SK-N-MC (cell line): ENCODE measurements at places on chromosomes 6 and 20.

DNA sequence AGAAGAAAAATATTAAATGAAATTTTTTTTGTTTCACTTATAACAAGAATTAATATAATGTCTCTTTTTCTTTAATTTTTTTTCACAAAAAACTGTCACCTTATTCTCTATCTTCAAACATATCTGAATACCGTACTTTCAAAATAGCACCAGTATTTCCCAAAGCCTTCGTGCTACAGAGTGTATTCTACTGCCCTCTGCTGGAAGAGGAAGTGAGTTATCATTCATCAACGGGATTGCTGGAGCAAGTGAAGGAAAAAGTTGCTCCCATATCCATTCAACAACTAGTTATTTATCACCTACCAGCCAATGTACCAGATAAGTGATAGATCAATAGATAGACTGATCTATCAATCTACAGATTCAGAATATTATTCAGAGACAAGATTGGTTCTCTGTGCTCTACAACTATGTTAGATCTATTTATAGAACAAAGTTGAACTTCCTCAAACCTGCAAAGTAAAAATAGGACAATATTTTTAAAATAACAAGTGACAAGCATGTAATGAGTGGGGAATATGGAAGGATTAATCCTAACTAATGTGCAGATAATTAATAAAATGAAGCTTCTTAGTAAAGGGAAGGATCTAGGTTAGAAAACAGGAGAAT lies 26.7 kb upstream of the TFAP2B start:
- peak; percentile 37 for DNase-seq

GRCh38 chr6:154352898-154353585 lies 3.6 kb downstream of the IPCEF1 start:
- no peak for DNase-seq

GRCh38 chr6:163500105-163500504 lies 85.6 kb downstream of the QKI start:
- no peak for DNase-seq

DNA sequence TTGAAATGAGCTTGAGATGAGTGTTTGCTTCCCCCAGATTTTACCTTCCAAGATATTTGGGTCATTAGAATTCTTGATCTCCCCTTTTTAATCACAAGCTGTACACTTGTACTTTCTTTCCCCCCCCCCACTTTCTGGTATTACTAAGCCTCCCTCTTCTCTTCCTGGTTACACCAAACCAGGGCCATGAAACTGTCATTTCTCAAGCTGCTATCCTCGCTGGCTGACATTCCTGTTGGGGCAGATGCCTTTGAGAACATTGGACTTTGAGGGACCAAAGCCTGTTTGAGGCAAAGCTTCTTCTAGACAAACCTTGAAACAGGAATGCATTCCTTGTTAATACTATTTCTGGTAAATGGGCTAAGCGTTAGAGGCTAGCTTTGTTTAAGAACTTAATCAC lies 32.3 kb upstream of the MAP3K7 start:
- DNase-seq, result no peak

- DNase-seq, result no peak
Observed at GRCh38 chr6:26226579-26226967, 138.4 kb upstream of the BTN3A2 start.

- no peak for DNase-seq
Observed at GRCh38 chr20:9516234-9516871, 2.0 kb downstream of the LAMP5 start.

DNA sequence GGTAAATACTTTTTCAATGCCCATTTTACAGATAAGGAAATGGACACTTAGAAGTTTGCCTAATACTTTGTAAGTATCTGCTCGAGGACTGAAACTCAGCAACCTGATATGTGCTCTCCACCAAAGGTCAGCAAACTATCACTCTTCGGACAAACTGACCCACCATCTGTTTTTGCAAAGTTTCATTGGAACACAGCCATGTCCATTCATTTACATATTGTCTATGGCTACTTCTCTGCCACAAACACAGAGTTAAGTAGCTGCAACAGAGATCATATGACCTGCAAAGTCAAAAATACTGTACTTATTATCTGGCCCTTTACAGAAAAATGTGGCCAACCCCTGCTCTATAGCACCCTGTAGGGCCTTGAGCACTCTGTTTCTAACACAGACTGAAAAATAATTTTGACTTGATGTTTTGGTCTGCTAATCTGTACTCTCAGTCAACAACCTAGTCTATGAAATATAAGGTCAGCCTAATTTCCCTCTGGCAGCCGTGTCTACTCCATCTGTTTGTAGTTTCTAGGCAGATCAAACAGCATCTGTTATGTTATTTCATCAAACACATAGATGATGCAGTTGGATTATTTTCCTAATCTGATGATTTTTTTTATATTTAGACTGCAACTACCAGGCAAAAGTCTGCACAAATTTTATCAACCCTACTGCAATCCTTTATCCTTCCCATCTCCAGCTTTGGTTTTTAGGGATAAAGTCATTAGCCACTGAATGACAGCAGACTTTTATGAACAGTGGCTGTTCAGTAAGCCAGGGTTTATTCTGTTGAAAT lies 41.4 kb upstream of the BEND6 start:
- DNase-seq, result no peak

DNA sequence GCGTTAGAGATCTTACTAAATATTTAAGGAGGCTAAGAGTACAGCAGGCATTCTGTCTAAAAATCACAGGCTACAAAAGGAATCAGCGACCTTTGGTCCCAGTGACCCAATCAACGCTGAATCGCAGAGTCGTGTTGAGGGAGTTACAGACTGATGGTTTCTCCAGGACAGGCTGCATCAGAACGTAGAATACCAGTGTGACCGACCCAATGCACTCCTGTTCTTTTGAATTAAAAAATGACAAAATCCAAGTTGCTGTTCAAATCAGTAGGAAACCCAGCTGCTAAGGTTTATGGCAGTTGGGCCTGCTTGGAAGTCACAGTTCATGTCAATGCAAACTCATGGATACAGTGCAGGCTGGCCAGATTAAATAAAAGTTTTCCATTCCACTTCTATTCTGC lies 155.8 kb upstream of the AFDN start:
- DNase-seq, result no peak

DNA sequence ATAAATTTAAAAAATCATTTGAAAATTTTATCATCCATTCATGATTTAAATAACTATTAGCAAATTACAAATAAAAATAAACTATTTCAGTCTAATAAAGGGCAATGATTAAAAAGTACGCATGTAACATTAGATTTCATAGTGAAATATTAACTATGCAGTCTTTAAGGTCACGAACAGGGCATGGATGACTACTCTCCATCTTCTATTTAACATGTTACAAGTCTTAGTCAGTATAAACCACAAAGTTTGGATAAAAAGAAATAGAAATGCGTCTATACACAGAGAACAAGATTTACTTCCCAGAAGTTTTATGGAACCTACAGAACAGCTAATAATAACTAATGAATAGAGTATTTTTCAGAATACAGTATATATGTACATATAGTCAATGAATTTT lies 1016.0 kb downstream of the EYS start:
- DNase-seq, result no peak
